ENCODE measurements at places on chromosomes 5 and 9.
A peak's percentile ranks its signal among the peaks of the same experiment; 100 is the strongest.

GRCh38 chr5:113112435-113112834 lies 135.8 kb downstream of the DCP2 start:
- DNase-seq, result no peak

- DNase-seq, result no peak
Measured at GRCh38 chr9:136024286-136024685, 63.1 kb upstream of the UBAC1 start.

DNA sequence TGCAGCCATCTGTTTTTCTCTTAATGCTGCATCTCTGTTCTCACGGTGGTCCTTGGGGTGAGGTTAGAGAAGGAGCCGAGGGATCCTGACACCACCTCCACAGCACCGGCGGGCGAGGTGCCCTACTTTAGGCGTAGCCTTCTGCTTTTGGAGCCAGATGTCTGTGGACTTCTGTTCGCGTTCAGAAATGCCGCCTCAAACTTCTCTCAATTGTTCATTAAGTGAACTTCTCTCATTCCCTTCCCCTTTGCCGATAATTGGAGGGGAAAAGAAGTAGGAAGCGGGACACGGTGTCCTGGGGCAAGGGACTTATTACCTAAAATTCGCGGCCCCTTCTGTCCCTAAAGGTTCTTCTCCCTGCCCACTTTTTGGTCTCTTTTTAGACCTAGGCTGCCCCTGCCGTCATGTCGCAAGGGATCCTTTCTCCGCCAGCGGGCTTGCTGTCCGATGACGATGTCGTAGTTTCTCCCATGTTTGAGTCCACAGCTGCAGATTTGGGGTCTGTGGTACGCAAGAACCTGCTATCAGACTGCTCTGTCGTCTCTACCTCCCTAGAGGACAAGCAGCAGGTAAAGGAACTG lies 455 bp downstream of the KIF20A start:
- no peak for DNase-seq

- DNase-seq, result no peak
Measured at GRCh38 chr5:447501-447900, 4.5 kb downstream of the EXOC3 start.

DNA sequence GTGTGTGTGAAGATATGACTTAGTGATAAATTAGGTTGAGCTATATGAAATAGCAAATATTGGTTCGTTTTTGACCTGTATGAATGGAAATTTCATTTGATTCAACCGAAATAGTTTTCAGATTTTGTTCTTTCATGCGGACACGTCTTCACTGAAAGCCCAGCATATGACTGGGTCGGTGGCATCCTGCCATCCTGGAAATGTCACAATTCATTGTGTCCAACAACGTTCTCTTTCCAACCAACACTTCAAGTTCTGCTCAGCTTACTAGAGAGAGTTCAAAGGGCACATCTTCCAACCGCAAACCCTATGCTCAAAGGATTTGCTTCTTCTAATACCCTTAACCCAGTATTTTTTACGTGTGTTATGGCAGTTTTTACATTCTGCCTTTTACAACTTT lies 252.5 kb downstream of the NTRK2 start:
- no peak for DNase-seq

- no peak for DNase-seq
Measured at GRCh38 chr9:84152204-84152603, 171.6 kb downstream of the RMI1 start.

DNA sequence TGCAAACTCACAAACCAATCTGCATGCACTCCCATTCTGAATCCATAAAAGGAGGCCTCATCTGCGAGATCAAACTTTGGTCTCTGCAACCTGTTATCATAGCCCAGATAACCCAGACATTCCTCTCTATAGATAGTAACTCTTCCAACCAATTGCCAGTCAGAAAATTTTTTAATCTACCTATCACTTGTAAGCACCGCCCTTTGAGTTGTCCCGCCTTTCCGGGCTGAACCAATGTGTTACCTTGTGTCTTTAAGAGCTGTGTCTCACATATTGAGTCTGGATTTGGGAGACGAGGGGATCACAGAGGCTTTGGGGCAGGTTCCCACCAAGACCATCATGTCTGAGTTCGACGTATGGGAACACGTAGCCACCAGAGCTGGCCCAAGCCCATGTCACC lies 91.1 kb upstream of the PPP1R26 start:
- no peak for DNase-seq

- DNase-seq, result no peak
Measured at GRCh38 chr9:109250771-109251079, 70.1 kb downstream of the EPB41L4B start.

DNA sequence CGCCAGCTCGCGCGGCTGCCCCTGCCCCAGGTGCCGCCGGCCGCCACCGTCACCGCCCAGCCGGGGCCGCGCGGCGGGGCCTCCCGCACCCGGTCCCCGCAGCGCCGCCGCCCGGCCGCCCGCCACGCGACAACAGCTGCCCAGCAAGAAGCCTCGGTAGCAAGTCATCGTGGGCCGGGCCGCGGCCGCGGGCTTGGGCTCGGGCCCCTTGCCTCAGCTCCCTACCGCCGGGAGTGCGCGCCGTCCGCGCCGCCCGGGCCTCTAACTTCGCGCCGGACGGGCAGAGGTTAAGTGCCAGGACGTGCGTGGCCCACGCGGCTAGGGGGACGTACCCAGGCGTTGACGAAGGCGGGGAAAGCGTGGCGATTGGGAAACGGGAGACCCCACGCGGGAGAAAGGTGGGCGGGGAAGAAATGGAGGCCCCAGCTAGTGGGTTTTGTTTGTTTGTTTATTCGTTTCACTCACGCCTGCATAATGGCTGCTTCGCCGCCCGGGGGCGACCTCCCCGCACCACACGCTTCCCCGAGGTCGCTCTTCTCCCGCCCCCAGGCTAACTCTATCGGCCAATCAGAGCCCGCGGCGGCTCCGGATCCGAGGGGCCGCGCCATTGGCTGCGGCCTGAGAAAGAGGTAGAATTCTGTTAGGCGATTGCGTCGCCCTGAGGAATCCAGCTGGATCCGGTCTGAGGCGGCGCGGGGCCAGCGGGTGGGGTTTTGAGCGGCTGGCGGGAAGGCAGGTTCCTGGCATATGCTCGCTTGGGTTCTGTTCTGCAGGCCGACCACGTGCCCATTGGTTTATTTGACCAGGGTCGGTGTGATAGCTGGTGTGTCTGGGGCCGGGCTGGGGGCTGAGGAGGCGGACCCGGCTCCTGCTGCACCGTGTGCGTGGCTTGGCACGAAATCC lies at the start of gene NADK2:
TSS of gene NADK2 (minus strand) at position 295 of the 903 bp plus-strand sequence. CDS start at position 168, 127 bp downstream.
- peak; percentile 99 for DNase-seq

- peak; percentile 73 for DNase-seq
Measured at GRCh38 chr9:114930056-114930812, at the start of gene TNFSF8. Gene TNFSF8 (minus strand): TSS chr9:114930591. CDS start chr9:114930303, 288 bp downstream.

DNA sequence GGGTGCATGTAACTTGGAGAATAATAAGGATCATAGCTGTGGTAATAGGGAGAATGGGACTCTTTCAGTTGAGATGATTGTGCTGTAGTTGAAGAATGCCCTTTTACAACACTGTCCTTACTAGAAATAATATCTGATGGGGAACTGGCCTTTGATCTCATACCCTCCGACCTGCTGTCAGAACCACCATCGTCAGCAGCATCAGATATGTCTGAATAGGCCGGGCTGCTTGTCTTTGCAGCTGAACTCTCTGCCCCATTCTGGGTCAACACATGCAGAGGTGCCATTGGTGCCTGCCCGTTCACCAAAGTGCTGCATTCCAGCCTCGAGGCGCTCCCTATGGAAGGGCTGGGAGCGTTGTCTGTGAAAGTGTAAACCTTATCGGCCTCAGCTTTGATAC lies 99.1 kb downstream of the ZNF608 start:
- DNase-seq, result no peak

GRCh38 chr5:139837711-139838380 lies 42.2 kb downstream of the PSD2 start:
- no peak for DNase-seq

DNA sequence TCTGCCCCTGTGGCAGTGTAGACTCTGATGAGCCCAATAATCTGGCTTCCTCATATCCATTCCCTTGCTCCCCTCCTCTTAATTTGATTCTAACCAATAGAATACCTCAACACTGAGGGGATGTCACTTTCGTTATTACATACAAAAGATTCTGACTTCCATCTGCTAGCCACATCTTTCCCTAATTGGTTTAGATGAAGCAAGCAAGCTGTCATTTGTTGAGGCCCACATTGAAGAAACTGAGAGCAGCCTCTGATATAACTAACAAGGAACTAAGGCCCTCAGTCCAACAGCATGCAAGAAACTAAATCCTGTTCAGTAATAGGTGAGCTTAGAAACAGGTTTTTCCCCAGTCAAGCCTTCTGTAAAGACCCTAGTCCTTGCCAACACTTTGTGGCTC lies 5.8 kb downstream of the ADAMTS6 start:
- DNase-seq, result no peak

DNA sequence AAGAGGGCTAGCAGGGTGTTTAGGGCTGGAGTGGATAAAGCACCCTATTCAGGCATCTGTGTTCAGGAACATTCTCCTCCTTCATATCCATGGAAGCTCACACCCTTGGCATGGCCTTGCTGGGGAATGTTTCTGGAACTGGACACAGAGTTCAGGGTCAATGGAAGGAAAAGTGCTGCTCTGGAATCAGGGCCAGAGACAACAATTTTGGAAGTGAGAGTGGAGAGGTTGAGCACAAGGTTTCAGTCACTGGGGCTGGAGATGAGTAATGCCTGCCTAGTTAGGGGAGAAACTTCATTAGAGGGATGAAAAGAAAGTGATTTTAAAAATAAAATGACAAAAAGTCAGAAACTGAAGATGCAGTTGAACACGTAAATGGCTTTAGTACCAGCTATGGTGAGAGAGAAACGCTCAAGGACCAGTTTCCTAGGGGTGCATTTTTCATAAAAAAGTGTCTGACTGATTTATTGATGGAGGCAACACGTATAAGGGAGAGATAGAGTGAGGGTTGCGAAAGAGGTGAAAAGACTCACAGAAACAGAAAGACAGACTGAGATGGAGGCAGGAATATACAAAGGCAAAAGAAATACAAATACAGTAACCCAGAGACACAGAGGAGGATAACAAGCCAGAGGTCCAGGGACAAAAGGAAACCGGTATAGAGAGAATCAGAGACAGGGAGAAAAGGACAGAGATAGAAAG lies 8.0 kb upstream of the TNFSF15 start:
- no peak for DNase-seq

GRCh38 chr9:113184539-113184938 lies 33.7 kb downstream of the SLC31A2 start:
- no peak for DNase-seq

GRCh38 chr9:35000535-35001284 lies 11.2 kb downstream of the DNAJB5 start:
- DNase-seq, result no peak

DNA sequence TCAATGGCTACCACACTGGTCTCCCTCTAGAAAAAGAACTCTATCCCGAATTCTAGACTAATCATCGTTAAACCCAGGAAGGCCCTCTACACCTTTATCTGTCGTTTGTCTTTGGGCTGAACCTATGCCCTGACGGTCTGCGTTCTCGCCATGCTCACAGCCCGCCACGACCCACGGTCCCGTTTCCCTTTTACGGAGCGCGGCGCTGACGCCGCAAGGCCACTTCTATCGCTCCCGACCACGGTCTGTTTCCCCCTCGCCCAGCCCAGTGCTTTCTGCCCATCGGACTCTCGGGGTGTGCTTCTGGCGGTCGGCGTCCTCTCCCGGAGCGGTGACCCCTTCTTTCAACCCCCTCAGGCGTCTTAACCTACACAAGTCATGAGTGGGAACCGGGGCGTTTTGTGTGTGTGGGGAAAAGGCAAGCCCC lies 974 bp downstream of the C9orf40 start:
- peak; percentile 44 for DNase-seq
